ENCODE measurements at places on chromosomes 16 and 17.

DNA sequence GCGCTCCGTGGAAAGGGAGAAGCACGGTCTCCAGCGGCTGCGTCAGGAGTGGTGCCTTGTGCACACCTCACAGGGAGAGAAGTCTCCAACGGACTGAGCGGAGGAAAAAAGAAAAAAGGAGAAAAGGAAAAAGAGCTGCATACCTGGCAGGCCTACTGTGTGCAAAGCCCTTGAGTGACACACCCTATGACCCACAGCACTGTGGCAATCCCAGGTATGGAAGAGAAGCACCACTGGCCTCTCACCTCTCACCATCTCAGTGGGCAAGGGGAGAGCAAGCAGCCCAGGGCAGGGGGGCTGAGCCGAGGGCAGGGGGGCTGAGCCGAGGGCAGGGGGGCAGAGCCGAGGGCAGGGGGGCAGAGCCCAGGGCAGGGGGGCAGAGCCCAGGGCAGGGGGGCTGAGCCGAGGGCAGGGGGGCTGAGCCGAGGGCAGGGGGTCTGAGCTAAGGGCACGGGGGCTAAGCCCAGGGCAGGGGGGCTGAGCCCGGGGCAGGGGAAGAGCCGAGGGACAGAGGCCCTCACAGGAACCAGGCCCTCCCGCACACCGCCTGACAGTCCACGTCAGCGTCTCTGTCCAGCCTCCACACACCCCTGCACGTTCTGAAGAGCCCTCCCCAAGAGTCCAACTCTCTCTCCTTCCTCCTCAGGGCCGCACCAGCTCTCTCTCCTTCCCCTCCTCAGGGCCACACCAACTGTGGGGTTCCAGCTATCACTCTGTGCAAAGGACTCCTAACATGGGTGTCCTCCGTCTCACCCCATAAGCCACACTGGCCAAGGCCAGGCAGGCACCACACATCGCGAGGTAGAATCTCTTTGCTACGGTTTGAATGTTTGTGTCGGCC, 105.8 kb downstream of the ZNF778 start:
- DNase-seq, result no peak

DNA sequence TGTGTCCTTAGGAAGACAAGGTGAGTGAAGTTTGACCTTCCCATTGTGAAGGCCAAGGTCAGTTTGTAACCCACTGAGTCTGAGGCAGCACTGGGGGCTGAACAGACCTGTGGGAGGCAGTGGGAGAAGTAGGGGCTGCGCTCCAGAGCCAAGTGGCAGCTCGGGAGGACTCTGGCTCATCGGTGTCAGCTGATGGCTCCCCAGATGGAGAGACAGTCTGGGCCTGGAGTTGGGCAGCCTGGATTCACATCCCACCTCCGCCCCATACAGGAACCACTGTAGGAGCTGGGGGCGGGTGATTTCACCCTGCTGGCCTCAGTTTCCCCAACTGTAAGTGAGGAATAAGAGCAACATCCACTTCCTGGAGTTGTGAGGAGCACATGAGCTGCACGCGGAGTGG, 128.4 kb downstream of the FOXL1 start:
- no peak for DNase-seq

GRCh38 chr16:57379579-57379978, 7.3 kb downstream of the CX3CL1 start:
- no peak for DNase-seq

GRCh38 chr16:77833921-77834634, 45.7 kb downstream of the VAT1L start:
- no peak for DNase-seq

Measured in T follicular helper cell (primary cell).